Stimulated activated CD4-positive, alpha-beta T cell treated with anti-CD3 and anti-CD28 coated beads, TNF-alpha, amount 100 ng/mL, for 48 hours (primary cell): ENCODE measurements at places on chromosomes 1 and 21.

DNA sequence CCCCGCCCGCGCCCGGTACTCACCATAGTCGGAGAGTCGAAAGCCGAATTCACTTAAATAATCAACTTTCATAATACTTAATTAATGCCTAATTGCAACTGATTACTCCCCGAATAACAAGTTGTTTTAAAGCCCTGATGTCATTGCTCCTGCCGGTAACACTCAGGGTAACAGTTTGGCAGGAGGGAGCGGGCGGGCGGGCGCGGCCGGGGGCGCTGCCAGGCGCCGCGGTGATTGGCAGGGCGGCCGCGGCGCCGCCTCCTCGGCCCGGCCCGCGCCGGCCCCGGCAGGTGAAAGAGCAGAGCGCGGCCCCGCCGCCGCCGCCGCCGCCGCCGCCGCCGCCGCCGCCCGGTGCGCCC lies 102.2 kb downstream of the CASZ1 start:
- DNase-seq, result no peak

- no peak for DNase-seq
These were observed 30.2 kb downstream of the NEK7 start for GRCh38 chr1:198186916-198187580.

GRCh38 chr1:40032240-40032891 lies 8.2 kb upstream of the CAP1 start:
- no peak for DNase-seq

- DNase-seq, result no peak
These were observed 11.7 kb upstream of the UCK2 start for GRCh38 chr1:165815725-165816124.

- DNase-seq, result no peak
These were observed 521.4 kb upstream of the CAMK1G start for GRCh38 chr1:209062081-209062620.
